Subcutaneous adipose tissue (tissue), 4 donors: ENCODE measurements at places on chromosomes 6 and 20. TPM values are rescaled to one million over a fixed set of nuclear protein-coding genes. Genes with fewer than 3 reads are reported as not detected.

Gene KCNQ5
- not detected for total RNA-seq

Gene LAMA2
- 154 TPM for total RNA-seq

Gene CST5
- total RNA-seq = not detected

Gene MEP1A
- not detected for total RNA-seq

Gene RTN4IP1
- total RNA-seq = 4.0 TPM

Gene DLK2
- total RNA-seq = not detected

Gene CITED2
- total RNA-seq = 177 TPM

Gene PRRT1
- total RNA-seq = 1.3 TPM

Gene CLVS2
- total RNA-seq = not detected

Gene PXMP4
- total RNA-seq = 2.0 TPM

Gene EMILIN3
- total RNA-seq = not detected

Gene VIP
- 0.34 TPM for total RNA-seq

Gene RAD21L1
- not detected for total RNA-seq

Gene CSTF1
- 18.6 TPM for total RNA-seq

Gene CPNE5
- total RNA-seq = 0.66 TPM

Gene RSPH4A
- 0.17 TPM for total RNA-seq

Gene PROKR2
- not detected for total RNA-seq

Gene RAET1E
- total RNA-seq = not detected

Gene GLYATL3
- total RNA-seq = not detected
